Heart left ventricle (tissue), 16 donors: ENCODE measurements at places on chromosomes 6 and 20.

DNA sequence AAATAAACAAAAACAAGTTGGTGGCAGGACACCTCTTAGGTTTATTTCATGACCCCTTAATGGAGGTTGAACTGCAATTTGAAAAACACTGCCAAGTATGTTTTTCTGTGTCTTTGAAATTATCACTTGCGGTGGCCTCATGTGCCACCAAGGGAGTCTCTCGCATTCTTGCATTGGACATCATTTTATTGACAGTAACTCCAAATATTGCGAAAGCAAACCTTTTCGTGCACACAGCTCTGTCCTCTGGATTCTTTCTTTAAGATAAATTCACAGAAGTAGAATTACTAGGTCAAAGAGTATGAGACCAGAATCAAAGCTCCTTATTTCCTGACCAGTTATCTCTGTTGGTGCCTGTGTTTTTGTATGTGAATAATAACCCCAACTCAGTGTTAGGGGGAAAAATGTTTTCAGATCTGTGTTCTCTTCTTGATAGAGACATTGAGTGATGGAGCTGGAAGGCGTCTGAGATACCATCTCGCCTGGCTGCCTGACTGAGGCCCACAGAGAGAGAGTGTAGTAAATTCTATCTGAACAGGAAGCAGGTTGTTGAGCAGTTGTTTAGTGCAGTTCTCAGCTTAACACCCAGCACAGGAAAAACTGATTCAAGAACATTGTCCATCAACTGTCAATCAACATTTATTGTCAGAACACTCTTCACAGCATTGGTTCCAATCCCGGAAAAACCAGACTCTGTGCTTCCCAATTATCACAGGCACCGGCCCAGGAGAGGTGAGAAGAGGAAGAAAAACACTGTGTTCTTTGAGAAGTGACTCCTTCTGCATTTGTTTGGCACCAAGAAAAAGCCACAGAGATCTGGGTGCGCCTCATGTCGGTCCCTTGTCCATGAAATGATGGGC lies 2.2 kb upstream of the CCDC167 start:
- no peak for DNase-seq

DNA sequence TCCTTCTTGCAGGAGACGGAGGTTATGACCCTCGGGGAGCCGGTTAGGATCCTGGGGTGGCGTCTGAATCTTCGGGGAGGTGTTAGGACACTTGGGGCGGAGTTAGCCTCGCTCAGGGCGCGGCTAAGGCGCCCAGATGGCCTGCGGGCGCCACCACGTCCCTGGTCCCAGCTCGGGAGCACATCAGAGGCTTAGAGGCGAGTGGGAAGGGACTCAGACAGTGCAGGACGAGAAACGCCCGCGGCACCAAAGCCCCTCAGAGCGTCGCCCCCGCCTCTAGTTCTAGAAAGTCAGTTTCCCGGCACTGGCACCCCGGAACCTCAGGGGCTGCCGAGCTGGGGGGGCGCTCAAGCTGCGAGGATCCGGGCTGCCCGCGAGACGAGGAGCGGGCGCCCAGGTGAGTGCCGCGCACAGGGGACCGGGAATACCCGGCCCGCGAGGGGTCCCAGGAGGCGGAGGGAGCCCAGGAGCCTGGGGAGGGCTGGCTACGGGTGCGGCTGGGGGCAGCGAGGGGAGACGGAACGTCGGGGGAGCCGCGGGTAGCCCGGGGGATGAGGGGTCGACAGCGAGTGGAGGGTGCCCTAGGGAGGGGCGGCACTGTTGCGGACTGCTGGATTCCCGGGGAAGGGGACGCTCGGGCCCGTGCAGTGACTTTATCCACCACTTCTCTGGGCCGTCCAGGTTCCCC lies at the start of gene HCK:
Gene HCK (plus strand): TSS at position 153 of the 688 bp plus-strand sequence.
- peak; percentile 83 for DNase-seq

GRCh38 chr6:1242446-1242845 lies 69.5 kb upstream of the FOXQ1 start:
- DNase-seq, result no peak

DNA sequence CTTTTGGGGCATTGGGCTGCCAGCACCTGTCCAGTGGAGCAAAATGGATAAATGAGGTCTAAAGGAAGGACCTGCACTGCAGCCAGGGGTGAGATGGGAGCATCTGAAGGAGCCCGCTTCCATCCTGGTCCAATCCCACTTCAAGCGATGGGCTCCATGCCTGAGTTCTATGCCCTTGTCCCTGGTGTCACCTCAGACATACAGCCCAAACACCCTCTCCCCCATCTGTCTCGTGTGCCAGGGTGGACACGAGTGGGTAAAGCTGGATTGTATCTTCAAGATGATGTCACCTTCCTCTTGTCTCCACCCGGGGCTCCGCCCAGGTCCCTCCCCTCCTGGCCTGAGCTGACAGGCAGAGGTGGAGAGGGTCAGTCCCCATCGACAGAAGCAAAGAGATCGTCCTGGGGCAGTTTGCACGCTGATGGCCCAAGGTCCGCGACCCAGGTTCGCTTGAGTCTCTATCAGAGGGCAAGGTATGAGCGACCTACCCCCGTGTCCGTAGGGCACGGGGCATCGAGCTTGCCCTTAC lies 544 bp downstream of the SMIM29 start:
- peak; percentile 70 for DNase-seq

GRCh38 chr20:3068075-3068474 lies 3.3 kb upstream of the OXT start:
- DNase-seq, result no peak

- DNase-seq, result peak; percentile 6
These were observed 93.6 kb upstream of the BHLHE23 start for GRCh38 chr20:63100174-63100925.
